ENCODE measurements at places on chromosomes 12 and 14.

DNA sequence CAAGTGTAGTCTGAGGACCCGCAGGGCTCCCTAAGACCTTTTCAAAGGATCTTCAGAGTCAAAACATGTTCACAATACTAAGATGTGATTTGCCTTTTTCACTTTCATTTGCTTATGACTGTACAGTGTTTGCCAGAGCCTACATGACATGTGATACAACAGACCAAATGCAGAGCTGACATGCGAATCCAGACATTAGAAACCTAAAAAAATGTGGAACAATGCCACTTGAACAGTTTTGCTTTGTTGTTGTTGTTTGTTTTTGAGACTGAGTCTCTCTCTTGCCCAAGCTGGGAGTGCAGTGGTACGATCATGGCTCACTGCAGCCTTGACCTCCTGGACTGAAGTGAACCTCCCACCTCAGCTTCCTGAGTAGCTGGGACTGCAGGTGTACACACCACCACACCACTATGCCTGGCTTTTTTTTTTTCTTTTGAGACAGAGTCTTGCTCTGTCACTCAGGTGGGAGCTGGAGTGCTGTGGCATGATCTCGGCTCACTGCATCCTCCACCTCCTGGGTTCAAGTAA lies 5.3 kb upstream of the RAB35 start:
- DNase-seq, result no peak

- DNase-seq, result no peak
These were observed 95.4 kb upstream of the ANO4 start for GRCh38 chr12:100699209-100699608.

GRCh38 chr12:84599539-84599938 lies 313.1 kb downstream of the SLC6A15 start:
- no peak for DNase-seq

- no peak for DNase-seq
These were observed 8.7 kb upstream of the C1RL start for GRCh38 chr12:7117670-7118069.

DNA sequence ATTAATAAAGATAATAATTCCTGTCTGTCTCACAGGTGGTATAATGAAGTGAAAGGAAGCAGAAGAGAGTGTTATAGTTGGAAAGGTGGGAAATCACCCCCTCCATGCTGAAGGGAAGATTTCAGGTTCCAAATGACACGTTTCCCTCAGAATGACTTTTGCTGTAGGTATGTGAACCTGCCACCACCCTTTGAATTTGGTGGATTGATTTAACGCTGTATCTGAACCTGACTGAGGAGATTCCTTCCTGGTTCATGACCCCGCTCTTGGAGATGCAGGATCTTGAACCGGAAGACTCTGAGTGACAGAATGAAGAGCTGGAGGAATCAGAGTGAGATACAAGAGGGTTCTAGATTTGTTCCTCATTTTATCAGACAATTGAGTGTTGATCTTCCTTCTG lies 20.3 kb upstream of the EMP1 start:
- no peak for DNase-seq

- DNase-seq, result no peak
These were observed 2.6 kb downstream of the TAS2R14 start for GRCh38 chr12:10936506-10936905.

DNA sequence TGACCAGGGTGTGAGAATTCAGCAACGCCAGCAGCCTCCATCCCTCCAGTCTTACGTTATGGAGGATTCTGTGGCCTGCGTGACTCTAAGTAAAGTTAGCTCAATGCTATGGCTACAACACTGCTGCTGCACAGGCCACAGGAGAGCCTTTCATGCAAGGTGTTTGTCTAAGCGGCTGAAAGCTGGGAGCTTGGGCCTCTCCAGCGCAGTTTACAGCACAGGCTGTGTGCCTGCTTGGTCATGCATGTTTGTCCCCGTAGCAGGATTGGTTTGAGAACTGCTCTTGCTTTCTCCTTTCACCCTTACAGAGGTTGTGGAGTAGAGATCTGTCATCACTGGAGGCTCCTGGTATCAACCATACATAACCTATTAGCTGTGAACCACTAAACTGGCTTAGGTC lies 113.1 kb upstream of the TMCC3 start:
- DNase-seq, result no peak

DNA sequence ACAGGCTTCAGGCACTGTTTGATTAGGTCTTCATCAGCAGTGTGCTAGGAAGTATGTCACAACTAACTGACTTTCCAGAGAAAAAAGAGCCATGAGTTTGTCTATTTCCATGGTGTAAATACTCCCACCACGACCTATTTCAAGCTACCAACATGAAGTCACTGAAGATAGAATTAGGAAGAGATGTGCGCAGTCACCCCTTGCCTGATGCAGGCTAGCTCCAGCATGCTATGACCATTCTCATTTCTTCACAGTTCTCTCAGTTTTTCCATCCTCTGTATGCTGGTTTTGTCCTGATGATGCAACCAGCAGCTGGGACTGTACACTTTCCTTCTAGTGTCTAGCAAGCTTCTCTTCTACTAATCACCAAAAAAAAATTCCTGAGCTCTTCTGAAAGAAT lies 191.6 kb upstream of the NUDT4 start:
- no peak for DNase-seq

GRCh38 chr12:43669373-43669772 lies 89.2 kb downstream of the PUS7L start:
- DNase-seq, result no peak

- no peak for DNase-seq
These were observed 90.2 kb upstream of the FERMT2 start for GRCh38 chr14:53041067-53041466.

- DNase-seq, result no peak
These were observed 201.2 kb downstream of the SYNE2 start for GRCh38 chr14:64053694-64054669.

DNA sequence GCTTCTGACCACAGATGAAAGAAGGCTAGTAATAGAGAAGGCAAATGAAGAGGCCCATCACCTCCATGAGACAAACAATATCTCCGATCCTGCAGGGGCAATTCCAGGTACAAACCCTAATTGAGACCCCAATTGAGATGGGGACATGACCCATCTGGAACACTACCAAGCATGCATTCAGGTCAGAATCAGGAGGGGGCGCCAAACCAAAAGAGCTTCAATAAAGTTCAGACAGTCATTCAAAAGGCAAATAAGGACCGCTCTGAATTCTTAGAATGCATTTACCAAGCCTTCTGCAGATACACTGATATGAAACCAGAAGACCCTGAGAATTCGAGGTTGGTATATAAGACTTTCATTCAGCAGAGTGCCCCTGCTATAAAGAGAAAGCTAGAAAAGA lies 10.2 kb upstream of the EDDM3B start:
- no peak for DNase-seq

DNA sequence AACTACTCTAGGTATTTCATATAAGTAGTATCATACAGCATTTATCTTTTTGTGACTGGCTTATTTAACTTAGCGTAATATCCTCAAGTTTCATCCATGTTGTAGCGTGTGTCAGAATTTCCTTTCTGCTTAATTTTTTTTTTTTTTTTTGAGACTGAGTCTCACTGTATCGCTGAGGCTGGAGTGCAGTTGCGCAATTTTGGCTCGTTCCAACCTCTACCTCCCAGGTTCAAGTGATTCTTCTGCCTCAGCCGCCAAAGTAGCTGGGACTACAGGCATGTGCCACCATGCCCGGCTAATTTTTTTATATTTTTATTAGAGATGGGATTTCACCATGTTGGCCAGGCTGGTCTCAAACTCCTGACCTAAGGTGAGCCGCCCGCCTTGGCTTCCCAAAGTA lies 28.9 kb downstream of the PNMA1 start:
- DNase-seq, result no peak

DNA sequence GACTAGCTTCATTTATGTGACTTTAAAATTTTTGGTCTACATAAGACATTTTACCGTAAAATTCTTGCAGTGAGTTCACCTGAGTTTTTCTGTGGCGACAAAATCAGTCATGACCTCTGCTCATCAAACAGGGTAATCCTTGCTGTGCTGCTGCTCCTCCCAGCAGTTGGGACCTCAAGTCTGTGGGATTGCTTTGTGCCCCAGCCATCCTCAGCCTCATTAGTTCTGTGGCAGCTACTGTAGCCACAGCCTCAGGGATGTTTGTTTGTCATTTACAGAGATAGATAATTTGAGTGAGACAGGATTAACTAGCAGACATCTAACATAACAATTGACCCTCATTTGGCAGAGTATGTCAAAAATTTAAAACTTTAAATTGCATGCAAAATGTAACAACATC lies 357.0 kb downstream of the PCNX1 start:
- DNase-seq, result no peak

DNA sequence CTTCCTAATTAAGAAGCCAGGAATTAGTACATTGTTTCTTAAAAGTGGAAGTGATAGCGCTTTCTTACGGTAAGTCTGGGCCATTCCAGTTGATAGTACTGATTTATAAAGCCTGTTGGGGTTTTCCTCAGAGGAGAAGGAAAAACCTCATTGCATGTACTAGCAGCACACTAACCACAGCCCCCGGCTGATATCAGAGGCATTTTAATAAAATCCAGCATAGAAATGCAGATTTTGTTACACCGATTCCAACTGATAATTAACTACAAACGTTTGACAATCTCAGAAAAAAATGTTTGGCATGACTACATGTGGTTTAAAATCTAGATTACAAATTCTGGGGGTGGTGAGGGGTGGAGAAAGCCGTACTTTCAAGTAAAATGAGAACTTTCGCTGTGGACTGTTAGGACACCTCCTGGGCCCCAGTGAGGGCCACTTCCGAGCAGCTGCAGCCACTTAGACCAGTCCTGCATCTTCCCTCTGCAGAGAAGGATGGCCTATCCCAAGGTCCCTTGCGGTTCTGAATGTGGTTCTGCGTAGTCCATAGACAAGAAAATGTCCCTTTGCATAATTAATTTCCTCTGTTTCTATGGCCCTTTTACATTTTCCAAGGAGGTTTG lies 374.4 kb downstream of the NUAK1 start:
- no peak for DNase-seq

- no peak for DNase-seq
These were observed 307.3 kb upstream of the PRKD1 start for GRCh38 chr14:30234966-30235365.

- DNase-seq, result no peak
These were observed 1.0 kb downstream of the NAA25 start for GRCh38 chr12:112107306-112108201.

DNA sequence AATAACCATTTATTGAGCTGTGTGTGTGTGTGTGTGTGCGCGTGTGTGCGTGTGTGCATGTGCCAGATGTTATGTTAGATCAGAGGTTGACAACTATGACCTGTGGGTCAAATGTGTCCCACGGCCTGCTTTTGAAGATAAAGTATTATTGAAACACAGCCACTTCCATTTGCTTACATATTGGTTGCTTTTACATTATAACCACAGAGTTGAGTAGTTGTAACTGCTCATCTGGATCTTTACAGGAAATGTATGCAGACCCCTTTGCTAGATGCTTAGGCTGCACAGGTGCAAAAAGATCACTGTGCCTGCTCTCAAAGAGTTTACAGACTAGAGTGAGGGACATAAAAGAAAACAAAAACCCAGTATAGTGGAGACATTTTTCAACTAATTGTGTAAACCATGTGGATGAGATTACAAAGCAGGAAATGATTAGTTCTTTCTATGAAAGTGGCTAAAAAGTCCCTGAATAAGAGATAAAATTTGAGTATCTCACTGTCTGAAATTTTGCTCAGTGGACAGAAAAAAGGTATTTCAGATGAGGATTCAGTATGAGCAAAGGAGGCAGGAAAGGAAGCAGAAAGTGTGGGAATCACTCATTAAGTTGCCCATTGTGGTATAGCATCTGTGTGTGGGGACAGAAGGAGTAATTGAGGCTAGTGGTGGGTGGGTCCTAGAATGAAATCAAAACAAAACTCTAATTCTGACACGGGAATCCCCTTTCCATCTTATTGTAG lies 188.4 kb downstream of the PAH start:
- DNase-seq, result no peak

- DNase-seq, result no peak
These were observed 109.8 kb upstream of the FUT8 start for GRCh38 chr14:65302571-65303189.

- no peak for DNase-seq
These were observed 2.4 kb upstream of the MIPOL1 start for GRCh38 chr14:37195327-37195726.

DNA sequence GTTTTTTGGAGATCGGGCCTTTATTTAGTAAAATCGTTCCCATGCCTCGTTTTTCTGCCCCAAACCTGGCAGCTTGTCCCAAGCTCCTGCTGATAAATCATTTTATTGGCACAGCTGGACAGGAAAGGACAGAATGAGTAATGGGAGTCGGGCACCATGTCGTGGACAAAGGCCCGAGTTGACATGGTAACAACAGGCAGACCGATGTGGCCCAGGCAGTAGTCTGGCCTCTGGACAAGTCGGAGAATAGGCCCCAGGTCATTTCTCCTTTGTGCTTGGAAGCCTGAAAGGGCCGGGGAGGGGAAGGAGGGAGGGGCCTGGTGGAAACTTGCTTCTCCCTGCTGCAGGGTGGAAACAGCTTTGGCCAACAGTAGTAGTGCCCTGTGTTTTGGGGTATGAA lies 234.9 kb downstream of the SUDS3 start:
- DNase-seq, result no peak

DNA sequence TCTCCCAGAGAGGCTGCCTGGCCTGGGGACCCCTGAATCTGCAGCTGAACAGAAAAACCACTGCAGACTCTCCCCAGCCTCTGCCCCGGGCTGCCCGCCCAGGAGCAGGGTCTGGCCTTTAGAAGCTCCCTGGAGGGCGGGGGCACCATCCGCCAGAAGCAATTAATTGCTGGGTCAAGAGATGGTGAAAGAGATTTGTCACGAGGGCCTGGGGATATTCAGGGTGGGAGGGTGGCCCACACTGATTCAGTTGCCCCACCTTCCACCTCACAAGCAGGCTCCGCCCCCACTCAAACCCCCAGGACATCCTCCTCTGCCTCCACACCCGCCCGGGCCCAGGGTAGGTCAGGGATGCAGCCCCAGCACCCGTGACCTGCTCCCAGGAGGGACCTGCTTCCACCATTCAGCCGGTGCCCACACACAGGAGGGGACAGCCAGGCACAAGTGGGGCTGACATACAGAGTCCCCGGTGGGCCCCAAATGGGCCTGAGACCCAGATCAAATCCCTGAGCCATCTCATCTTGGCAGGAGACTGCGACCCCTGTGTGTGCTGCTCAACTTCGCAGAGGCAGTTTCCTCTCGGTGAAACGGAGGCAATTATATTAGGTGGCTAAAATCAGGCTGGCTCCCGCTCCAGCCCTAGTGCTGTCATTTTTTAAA lies 23.0 kb downstream of the NCOR2 start:
- DNase-seq, result no peak

DNA sequence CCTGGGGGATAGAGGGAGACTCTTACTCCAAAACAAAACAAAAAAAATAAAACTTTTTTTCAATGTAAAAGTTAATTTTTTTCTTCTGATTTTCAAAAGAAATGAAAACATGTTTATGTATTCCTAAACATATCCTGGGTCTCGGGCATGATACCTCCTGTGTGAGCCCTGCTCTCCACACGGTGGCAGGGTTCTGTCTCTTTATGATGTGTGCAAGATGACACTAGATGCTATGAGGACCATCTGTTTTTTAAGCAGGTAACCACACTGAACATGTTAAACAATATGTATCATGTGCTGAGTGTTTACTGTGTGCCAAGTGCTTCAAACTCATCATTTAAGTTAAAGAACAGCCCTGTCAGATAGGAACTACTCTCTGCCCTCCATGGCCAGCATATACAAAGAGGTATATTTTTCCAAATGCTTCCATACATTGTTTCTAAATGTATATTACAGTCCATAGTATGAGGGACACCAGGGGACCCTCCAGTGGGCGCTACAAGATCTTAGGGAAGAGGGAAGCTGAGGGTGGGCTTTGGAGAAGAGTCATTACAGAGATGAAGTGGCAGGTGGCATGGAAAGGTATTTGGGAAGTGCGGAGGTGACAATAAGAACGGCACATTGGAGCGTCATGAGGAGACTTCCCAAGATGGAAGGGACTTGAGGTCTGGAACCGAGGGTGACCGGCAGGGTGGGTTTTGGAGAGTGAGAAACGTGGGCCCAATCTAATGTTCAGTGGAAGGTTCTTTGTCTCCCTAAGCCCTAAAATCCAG lies 28.5 kb downstream of the FOS start:
- DNase-seq, result no peak

Data from activated gamma-delta T cell (primary cell).